Chondrocyte (in vitro differentiated cells): ENCODE measurements at places on chromosomes 11 and 22. TPM values are rescaled to one million over a fixed set of nuclear protein-coding genes. Genes with fewer than 3 reads are reported as not detected.

Gene SHISA8
- total RNA-seq, result not detected in 3 replicates

Gene NAV2
- 87.0 to 119 TPM (median 90.2 TPM) in 3 replicates for total RNA-seq

Gene SC5D
- 38.9 to 53.4 TPM (median 47.6 TPM) in 3 replicates for total RNA-seq

GRCh38 chr22:30947816-30948454, 20.6 kb downstream of the MORC2 start:
- no peak for DNase-seq

DNA sequence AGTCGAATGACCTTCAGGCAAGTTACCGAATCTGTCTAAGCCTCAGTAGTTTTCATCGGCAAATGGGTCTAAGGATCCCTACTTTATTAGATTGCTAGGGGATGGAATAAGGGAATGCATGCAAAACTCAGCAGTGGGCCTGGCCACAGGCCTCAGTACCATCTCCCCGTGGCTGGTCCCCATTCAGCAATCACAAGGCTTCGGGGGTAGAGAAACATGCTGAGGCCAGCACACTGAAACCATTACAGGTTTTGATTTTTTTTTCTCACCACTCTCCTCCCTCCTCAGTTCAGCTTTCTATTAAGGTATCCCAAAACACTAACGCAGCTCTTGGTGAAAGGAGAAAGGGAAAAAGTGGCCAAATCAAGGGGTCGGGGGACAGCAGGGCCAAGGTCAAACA, 11.9 kb downstream of the KIRREL3 start:
- no peak for DNase-seq

DNA sequence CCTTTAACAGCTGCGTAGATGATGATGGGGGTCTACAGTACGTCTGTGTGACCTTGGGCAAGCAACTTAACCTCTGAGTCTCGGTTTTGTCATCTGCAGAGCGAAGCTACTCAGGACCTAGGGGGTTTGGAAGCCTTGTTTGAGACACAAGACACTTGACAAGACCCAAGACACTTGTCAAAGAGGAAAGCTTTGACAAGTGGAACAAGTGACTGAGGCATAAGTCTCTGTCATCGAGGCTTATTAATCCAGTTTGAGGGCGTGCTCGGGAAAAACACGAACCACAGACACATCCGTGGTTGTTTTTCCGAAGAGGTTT, 732 bp upstream of the PC start:
- DNase-seq, result no peak

DNA sequence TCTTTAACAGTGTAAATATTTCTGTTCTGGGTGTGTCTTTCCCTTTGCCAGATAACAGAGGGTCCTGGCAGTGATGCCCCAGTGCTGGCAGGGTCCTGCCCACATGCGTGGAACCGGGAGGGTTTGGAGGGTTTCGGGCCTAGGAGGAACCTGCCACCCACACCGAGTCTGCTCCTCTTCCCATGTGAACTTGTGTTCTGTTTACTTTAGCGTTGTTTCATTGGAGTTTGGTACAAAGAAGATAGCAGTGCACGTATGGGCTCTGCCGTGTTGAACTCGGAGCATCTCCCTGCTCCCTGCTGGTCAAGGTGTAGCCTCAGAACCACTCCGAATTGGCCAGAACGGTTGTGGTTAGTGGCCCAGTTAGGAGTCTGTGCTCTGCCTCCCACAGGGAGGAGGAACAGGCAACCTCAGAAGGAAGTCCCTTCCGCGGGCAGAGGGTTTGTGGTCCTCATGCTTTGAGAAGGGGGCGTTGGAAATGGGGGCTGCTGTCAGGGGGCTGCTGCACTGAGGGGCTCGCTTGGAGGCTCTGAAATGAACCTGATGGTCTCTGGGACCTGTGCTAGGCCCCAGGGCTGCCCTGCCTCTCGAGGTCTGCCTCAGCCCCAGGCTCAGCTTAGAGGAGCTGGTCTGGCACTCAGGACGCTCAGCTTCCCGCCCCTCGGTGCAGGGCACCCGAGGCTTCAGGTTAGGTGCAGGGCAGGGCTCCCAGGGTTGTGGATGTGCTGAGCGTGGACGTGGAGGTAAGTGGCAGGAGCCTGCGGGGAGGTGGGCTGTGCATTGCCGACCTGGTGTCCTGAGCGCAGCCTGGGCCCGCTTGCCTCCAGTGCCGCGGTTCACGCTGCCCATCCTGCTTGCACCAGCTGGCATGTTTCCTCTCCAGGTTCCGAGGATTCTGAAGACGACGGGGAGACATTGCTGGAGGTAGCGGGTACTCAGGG, 10.4 kb downstream of the PHRF1 start:
- no peak for DNase-seq

DNA sequence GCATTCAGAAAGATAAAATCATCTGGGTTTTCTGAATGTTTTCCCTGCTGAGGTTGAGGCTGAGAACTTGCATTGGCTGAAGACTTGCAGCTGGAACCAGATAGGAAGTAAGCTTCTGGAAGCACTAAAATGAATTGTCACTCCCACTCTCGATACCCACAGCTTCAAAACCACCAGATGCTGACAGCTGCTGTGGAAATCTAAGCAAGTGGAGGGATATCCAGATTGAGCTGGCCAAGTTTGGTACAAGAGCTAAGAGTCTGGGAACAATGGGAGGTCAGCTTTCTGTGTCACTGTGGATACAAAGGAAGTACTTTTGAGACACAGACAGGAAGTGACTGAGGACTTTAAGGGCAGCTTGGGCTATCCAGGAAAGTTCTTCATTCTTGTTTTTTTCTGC, 51.3 kb upstream of the CD44 start:
- no peak for DNase-seq

DNA sequence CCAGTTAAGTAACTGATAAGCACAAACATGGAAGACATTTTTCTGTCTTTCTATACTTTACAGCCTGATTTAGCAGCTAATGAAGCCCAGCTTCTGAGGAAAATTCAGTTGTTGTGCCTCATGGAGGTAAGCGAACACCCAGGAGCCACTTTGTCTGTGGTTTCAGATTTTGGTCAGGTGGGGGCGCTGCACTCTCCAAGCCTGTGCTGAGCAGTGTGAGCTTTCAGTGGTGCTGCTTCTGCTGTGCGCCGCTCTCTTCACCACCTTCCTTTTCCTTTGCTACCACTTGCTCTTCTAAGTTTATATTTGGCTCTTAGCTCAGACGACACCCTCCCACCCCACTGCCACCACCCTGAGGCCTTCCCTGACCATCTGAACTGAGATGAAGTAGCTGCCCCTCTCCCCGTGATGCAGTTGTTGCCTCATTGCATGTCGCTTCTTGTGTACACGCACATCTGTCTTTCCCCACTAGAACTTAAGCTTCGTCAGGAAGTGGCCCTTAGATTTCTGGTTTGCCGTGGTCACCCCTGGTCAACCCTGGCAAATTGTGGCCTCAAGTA, 14.0 kb downstream of the PSMD13 start:
- DNase-seq, result no peak

DNA sequence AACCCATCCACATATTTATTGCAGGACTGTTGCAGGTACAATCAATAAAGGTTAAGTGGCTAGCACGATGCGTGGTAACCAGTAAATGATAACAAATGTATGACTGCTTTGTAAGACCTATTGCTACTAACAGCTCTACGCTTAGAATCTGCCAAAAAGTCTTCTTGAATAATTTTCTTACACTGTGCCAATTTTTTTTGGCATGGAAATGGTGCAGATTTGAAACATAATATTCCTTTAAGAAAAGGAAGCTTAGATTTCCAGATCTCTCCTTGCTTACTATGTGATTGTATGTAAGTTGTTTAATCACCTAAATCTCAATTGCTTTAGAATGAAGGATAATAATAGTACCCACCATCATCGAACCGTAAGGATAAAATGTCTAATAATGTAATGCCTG, 192.0 kb downstream of the LRRC4C start:
- DNase-seq, result no peak

DNA sequence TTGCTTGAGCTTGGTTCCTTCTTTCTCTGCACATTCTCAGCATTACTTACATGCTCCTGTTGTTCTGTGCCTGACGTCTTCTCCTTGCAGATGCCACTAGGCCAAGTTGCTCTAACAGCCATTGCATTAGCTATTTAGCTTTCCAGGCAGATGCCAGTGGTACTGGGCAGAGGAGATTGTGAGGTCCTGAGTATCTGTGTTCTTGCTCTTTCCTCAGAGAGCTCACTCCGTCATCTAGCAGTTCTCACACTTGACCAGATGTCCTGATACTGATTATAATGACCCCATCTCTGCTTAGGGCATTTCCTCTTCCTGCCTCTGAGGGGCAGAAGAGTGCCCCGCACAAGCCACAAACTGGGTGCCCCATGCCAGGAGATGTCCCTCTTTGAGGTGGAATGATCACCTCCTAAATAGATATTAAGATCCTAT, 30.7 kb downstream of the ARHGAP1 start:
- no peak for DNase-seq

DNA sequence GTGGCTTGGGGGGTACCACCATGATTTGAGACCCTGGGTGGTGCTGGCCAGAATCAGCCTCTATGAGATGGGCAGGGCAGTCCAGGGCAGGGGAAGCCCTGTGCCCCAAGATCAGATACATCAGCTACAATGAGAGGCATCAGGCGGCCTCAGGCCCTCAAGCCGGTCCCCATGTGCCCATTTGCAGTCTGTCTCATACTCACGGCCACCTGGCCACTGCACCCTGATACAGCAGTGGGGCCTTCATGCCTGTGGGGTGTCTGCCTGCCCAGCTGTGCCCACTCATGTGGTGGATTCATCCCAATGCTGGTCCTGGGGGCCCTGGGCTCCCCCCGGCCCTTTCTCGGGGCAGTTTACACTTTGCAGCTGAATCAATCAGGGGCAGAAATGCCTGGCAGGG, 42.4 kb upstream of the KCNQ1OT1 start:
- DNase-seq, result peak; percentile 59

DNA sequence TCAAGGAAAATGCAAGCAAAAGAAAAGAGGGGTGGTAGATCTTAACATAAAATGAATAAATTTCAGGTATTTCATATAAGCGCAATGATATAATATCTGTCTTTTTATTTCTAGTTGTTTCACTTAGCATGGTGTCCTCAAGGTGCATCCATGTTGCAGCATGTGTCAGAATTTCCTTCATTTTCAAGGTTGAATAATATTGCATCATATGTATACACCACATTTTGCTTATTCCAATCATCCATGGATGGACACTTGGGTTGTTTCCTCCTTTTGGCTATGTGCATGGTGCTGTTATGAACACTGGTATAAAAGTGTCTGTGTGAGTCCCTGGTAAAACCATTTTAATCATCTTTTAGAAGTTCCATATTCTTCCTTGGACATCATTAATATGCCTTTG, 7.0 kb upstream of the KDM4F start:
- DNase-seq, result no peak

GRCh38 chr22:22682807-22683667, 38.6 kb downstream of the GGTLC2 start:
- no peak for DNase-seq

DNA sequence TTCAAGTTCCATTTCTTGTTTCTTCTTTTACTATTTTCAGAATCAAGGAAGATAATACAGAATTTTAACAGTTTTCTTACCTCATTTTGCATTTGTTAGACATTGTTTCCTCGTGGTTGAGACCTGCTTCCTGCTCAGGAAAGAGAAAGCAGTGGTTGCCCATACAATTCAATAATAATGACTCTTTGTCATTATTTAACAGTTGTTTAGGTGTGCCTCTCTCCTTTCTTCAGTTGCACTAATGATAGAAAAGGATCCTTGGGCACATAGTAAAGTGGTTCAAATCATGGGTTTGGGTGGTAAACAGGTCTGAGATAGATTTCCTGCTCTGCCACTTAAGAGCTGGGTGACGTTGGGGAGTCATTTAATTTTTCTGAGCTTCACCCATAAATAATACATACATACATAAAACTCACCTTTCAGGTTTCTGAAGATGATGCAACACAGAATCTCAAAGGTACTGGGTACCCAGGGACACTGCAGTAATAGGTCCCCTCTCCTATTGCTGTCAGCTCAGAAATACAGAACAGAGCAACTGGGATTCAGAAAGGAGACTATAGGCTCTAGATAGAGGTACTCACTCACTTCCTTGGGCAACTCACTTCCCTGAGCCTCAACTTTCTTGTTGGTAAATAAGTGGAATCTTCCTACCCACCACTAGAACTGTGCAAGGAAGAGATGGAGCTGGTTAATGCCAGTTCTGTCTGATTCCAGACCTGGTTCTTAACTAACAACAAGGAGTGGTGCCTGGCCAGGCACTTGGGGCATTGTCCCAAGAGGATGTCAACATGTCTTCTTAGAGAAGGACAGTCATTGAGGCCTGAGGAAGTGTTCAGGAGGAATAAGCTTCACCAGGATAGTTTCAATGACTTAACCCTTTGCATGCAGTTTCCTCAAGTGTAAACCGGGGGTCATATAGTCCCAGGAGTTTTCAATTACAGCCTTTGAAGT, 34.9 kb downstream of the CD44 start:
- DNase-seq, result no peak

GRCh38 chr11:45182902-45183301, 36.5 kb downstream of the PRDM11 start:
- DNase-seq, result no peak
